ENCODE measurements at places on chromosomes 4 and X. TPM values are rescaled to one million over a fixed set of nuclear protein-coding genes. Genes with fewer than 3 reads are reported as not detected.

The UGT2B17 gene
- total RNA-seq: not detected

The MTMR8 gene
- total RNA-seq: 4.1 TPM

GRCh38 chrX:129239371-129239770, 283.9 kb downstream of the SMARCA1 start:
- no peaks in the 10 kb centered on the region for H3K27me3 ChIP-seq
- no peak overlapping the region for H3K27ac ChIP-seq
- H3K4me3 ChIP-seq: no peak overlapping the region
- DNase-seq: no peak
- no peaks in the 10 kb centered on the region for H3K4me1 ChIP-seq

- H3K27me3 ChIP-seq: no peaks in the 10 kb centered on the region
- no peak overlapping the region for H3K4me3 ChIP-seq
- DNase-seq: no peak
- no peak overlapping the region for H3K27ac ChIP-seq
These were observed 16.6 kb downstream of the PFKFB1 start for GRCh38 chrX:54977387-54977786.

DNA sequence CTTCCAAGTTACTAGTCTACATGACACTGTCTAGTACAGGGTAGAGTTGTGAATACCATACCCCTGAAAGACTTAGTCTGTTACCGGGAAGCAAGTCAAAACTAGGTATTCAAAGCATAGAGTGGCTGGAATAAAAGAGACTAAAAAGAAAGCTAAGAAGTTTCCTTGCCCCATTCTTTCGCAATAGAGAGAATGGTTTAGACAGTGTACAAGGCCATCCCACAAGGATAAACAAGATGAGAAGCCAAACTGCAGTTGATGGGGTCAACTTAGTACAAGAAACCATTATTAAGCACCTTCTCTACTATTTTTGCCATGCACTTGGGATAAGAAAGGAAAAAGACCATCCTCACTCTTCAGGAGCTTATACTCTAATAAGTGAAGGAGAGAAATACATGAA, 30.3 kb downstream of the AMMECR1 start:
- DNase-seq: no peak
- H3K27me3 ChIP-seq: no peaks in the 10 kb centered on the region
- H3K36me3 ChIP-seq: peaks cover 10% of the 10 kb centered on the region
- no peak overlapping the region for H3K4me3 ChIP-seq

DNA sequence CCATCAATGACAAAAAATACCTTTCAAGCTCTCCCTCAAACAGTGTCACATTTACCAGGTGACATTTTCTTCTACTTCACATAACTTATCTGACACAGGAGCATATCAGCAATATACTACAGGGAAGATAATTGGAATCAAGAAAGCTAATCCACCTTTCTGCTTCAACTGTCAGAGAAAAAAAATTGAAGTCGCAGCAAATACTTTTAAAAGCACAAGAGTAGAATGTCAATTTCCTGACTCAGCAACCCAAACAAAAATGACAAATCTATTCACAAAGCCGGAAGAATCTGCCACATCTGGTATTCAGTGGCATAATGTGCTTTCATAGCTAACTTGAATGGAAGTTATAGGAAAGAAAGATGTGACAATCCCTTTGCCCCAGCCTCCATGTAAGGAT, 36.7 kb downstream of the AGA start:
- no peaks in the 10 kb centered on the region for H3K36me3 ChIP-seq
- peaks cover 29% of the 10 kb centered on the region for H3K4me1 ChIP-seq
- H3K27ac ChIP-seq: no peak overlapping the region

- H3K4me1 ChIP-seq: no peaks in the 10 kb centered on the region
- H3K27ac ChIP-seq: no peak overlapping the region
- DNase-seq: no peak
- H3K27me3 ChIP-seq: no peaks in the 10 kb centered on the region
- no peak overlapping the region for H3K4me3 ChIP-seq
- H3K36me3 ChIP-seq: no peaks in the 10 kb centered on the region
These were observed 2705.8 kb downstream of the PCDH7 start for GRCh38 chr4:33425936-33426335.
